Thyroid gland (tissue), 4 donors: ENCODE measurements at places on chromosomes 2 and 18. TPM values are rescaled to one million over a fixed set of nuclear protein-coding genes. Genes with fewer than 3 reads are reported as not detected.

Gene METTL5
- total RNA-seq, result 49.8 TPM

Gene MCM6
- total RNA-seq, result 7.4 TPM

Gene SERPINB8
- total RNA-seq, result 4.6 TPM

Gene MC4R
- total RNA-seq, result not detected

Gene NXPH2
- not detected for total RNA-seq

Gene PLEKHH2
- 29.8 TPM for total RNA-seq

Gene LIPG
- total RNA-seq, result 230 TPM

Gene SPP2
- not detected for total RNA-seq

Gene GALNT5
- not detected for total RNA-seq

Gene PTPRN
- 1.9 TPM for total RNA-seq

Gene LBX2
- 2.6 TPM for total RNA-seq

- DNase-seq, result no peak
Measured at GRCh38 chr2:240477916-240478315, 42.5 kb downstream of the GPC1 start.

DNA sequence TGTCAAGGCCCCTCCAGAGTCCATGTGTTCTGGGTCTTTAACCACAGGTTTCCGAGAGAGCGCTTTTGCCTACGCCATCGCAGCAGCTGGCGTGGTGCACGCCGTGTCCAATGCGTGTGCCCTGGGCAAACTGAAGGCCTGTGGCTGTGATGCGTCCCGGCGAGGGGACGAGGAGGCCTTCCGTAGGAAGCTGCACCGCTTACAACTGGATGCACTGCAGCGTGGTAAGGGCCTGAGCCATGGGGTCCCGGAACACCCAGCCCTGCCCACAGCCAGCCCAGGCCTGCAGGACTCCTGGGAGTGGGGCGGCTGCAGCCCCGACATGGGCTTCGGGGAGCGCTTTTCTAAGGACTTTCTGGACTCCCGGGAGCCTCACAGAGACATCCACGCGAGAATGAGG is 9.3 kb downstream of the WNT10A start:
- DNase-seq, result no peak

GRCh38 chr2:163490281-163490680 is 245.5 kb downstream of the FIGN start:
- no peak for DNase-seq

GRCh38 chr2:57943315-57943714 is 103.3 kb upstream of the VRK2 start:
- no peak for DNase-seq

- DNase-seq, result no peak
Measured at GRCh38 chr2:136381722-136382633, 264.0 kb upstream of the CXCR4 start.

DNA sequence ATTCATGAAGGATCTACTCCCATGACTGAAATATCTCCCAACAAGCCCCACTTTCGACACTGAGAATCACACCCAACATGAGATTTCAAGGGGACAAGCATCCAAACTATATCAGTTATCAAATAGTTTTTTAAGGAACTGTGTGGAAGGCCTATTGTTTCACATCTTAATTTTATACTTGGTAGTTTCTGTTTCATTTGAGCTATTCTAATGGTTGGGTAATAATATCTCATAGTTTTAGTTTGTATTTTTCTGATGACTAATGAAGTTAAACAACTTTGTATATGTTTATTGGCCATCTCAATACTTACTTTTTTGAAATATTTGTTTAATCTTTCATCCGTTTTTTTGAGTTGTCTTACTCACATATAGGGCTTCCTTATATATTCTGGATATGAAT is 135.0 kb downstream of the SCG2 start:
- DNase-seq, result no peak

DNA sequence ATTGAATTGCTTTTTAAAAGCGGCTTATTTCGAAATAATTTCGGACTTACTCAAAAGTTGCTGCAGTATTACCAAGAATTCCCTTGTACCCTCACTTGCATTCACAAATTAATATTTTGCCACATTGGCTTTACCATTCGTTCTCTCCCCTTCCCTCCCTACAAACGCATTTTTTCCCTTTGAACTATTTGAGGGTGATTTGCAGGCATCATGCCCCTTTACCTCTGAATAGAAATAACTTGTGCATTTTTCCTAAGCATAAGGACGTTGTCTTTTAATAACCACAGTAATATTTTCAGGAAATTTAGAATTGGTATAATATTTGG is 608 bp downstream of the CCDC138 start:
- no peak for DNase-seq

DNA sequence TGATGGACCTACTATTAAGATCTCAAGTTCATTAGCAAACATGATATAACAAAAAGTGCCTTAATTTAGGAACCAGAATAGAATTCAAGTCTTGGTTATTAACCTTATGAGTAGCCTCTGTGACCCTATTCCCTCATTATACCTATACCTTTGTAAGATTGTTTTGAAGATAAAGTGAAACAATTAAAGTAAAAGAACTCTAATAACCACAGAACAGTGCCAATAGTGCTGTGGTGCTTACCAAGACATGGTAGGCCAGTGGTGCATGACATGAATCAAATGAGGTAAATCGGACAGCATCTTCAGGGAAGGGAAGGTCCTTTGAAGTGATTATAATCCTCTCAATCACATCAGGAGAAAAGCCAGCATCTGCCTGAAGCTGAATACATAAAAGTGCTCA is 36.4 kb downstream of the METTL4 start:
- no peak for DNase-seq

- no peak for DNase-seq
Measured at GRCh38 chr18:36499938-36500337, 202.4 kb downstream of the FHOD3 start.

GRCh38 chr2:107281637-107282036 is 395.7 kb upstream of the ST6GAL2 start:
- DNase-seq, result no peak

DNA sequence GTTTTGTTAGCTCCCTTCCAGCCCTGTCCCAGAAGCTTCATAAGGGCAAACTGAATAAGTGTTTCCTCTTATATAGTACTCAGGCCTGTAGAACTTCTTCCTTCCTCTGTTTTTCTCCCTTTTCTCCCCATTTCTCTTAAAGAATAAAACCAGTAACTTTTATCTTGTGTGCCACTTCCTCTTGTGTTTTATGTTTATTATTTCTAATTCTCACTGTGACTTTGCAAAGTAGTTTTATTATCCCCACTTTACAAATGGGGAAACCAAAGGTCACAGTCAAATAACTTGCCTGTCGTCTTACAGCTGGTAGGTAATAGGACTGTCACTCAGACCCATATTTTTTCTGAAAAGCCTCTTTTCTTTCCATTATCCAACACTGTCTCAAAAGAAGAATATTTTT is 42.4 kb downstream of the RBBP8 start:
- no peak for DNase-seq

DNA sequence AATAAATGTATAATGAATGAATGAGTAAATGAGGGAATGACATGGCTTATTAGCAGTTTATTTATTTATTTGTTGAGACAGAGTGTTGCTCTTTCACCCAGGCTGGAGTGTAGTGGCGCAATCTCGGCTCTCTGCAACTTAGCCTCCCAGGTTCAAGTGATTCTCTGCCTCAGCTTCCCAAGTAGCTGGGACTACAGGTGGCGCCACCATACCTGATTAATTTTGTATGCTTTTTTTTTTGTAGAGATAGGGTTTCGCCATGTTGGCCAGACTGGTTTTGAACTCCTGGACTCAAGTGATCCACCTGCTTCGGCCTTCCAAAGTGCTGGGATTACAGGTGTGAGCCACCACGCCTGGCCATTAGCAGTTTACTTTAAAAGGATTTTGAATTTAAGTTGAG is 100.3 kb upstream of the CAVIN2 start:
- DNase-seq, result no peak

DNA sequence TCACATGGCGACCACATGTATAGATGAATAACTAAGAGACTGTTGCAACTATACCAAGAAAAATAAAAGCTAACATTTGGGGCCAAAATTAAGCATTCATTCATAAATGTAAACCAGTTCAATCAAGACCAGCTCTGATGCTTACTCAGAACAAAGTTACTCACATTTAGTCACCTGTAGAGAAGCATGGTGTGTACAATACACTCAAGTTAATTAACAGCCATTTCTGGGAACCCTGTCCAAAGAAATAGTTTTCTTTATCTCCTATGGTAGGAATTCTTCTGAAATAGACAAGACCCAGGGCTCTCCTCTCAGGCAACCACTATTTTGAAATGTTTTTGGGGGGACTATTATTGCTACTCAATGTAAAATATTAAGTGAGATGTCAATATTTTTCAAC is 1.6 kb downstream of the SCN3A start:
- no peak for DNase-seq

DNA sequence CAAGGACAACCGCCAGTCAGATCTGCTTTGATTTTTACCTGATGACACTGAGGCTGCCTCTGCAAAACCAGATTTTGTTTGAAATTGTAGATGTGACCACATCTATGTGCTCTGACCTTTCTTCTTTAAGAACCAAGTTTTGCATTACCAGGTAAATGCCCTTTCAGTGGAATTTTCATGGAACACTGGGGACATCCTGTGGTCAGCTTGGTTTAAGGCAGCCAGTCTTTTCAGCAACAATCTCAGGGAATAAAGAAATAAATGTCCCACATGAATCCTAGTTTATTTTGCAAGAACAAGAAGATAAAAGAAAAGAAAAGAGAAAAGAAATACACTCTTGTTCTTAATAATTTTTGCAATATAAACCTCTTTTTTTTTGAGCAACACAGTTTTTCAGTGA is 90.6 kb downstream of the POU3F3 start:
- DNase-seq, result no peak

DNA sequence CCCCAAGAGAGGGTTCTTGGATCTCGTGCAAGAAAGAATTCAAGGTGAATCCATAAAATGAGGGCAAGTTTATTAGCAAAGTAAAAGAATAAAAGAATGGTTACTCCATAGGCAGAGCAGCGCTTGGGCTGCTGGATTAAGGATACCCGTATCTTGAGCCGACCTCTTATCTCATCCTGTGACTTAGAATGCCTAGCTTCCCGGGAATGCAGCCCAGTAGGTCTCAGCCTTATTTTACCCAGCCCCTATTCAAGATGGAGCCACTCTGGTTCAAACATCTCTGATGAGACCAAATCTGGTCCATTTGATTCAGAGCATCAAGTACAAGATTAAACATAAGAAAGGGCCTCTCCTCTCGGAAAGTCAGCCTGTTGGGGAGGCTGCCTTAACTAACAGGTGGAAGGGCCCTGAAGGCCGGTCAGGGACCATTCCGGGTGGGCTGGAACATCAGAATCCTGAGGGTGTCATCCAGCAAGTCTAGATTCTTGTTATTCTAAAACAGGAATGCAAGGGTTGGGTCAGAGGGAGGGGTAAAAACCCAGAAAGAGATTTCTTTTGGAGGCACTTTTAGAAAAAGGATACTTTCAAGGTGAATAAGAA is 5.8 kb downstream of the PSD4 start:
- DNase-seq, result no peak

- DNase-seq, result no peak
Measured at GRCh38 chr18:13374096-13374467, 155.5 kb downstream of the LDLRAD4 start.

- no peak for DNase-seq
Measured at GRCh38 chr2:144514616-144515091, 5.3 kb downstream of the ZEB2 start.

GRCh38 chr2:193895226-193895625 is 1700.5 kb upstream of the TMEFF2 start:
- no peak for DNase-seq

- peak; percentile 54 for DNase-seq
Measured at GRCh38 chr2:106781196-106781595, 104.8 kb downstream of the ST6GAL2 start.

DNA sequence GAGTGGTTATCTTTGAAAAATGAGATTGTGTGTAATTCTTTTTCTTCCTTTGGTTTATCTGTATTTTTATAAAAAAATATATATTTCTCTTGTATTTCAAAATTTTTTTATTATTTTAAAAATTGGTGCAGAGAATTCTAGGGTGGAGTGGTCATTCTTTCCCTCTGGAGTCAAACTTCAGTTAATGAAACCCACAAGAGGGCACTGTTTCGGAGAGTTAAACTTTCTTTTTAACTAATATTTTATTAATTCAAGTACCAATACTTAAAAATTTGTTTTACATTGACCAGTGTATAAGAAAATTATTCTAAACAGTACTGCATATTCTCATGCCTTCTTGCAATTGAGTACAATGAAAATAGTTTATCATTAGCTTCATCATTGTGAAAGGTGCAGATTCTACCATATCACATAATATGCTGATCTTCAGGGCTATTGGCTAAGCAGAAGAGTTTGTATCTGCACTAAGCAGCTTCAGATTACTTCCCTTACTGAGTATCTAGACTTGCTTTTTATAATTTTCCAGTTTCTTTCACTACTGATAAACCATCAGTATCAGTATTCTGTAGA is 50.1 kb downstream of the HS1BP3 start:
- DNase-seq, result no peak

GRCh38 chr2:227030789-227031188 is 133.2 kb downstream of the COL4A4 start:
- no peak for DNase-seq

GRCh38 chr2:101989740-101990460 is 1.9 kb upstream of the IL1R2 start:
- no peak for DNase-seq
